ENCODE measurements at places on chromosomes 3 and 15.

DNA sequence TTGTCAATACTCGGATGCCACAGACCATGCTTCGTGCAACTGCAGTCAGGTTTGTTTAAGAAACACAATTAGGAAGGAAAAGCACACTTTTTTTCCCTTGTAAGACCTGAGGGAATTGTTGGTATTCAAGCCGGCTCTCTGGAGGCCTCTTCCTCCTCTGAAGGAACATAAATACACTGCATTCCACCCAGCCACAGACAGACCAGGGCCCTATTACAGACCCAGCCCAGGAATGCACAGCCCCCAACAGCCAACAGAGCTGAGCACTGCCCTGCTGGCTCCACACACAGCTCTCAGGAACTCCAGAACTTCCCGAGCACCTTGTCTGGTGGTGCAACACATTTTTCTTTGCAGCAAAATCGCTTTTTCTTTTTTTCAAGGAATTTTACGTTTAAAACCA lies 488.7 kb upstream of the PROK2 start:
- DNase-seq: peak; percentile 26

GRCh38 chr3:117490716-117491115 lies 781.1 kb downstream of the TUSC7 start:
- no peak for DNase-seq

DNA sequence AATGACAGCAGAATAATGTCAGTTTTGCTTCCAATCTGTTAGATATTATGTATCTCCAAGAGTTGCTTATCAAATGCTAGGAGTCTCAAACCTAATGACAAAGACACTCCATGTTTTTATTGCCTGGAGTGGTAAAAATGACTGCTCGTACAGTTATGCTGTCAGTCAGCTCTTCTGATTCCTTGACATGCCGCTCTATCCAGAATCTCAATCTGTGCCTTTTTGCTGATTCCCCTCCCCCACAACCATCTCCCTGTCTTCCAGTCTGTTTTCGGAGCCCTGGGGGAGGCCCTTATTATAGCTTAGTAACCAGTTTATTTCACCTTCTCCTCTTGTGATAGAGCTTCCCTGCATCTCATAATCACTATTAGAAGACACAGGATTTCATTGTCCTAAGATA lies 2.6 kb downstream of the MKRN2 start:
- no peak for DNase-seq

GRCh38 chr3:12165909-12166308 lies 7.2 kb upstream of the TIMP4 start:
- DNase-seq: no peak

DNA sequence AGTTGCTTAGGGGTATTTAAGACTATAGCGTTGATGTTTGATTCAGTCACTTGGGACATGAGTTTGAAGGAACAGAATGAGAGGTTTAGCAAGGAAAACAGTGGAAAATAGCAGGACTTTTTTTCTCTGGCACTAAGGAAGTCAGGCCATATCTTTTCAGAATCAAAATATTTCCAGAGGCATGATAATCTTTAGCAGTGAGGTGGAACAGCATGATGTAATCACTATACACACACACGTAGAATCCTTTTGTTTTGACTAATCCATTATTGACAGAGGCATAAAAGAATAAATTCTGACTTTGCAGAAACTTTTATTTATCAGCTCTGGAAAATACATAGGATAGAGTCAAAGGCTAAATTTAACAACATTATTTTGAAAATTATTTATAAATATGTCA lies 174.1 kb downstream of the ZPLD1 start:
- no peak for DNase-seq

GRCh38 chr3:88093266-88093665 lies 34.2 kb downstream of the ZNF654 start:
- DNase-seq: no peak

DNA sequence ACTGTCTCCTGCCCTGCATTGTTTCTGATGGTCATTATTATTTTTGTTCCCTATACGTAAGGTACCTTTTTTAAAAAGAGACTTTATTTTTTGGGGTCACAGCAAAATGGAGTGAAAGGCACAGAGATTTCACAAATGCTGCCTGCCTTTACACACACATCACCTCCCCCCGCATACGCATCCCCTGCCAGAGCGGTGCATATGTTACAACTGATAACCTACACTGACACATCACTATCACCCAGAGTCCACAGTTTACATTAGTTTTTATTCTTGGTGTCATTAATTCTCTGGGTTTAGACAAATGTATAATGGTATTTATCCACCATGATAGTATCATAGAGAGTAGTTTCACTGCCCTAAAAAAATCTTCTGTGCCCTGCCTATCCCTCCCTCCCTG lies 43.6 kb upstream of the KLF13 start:
- DNase-seq: no peak

DNA sequence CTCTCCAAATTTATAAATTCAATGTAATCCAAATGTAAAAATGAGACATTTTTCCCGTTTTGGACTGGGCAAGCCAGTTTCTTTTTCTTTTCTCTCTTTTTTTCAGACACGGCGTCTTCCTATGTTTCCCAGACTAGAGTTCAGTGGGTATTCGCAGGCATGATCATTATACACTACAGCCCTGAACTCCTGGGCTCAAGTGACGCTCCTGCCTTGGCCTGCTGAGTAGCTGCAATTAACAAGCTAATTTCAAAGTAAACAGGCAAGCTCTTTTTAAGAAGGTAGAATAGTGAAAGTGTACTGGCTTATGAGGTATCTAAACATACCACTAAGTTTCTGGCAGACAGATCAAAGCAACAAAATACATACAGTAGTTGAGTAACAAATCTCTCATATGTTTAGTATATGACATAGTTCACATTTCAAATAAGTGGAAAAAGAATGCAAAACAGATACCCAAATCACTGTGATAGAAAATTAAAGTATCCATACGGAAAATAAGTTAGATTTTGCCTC lies 13.5 kb downstream of the HIGD1A start:
- DNase-seq: no peak

GRCh38 chr3:159273608-159274007 lies 471.8 kb downstream of the MFSD1 start:
- DNase-seq: no peak

DNA sequence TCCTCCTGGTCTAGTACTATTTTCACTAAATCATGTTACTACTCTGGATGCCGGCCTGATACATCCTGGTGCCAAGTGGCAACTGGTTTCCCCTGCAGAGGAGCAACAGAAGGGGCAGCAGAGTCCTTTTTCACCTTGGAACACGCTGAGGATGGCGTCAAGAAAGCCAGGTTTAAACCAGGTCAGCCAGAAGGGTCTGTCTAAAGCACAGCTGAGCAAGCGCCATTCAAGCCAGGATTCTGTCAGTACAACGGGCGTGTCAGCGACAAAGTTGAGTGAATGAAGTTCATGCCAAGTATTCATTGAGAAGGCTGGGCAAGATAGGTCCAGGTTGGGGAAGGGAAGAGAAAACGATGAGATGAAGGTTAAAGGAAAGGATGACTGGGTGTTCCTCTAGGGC lies 88.2 kb downstream of the FBN1 start:
- DNase-seq: no peak

GRCh38 chr15:101434032-101434920 lies 55.2 kb downstream of the PCSK6 start:
- no peak for DNase-seq

DNA sequence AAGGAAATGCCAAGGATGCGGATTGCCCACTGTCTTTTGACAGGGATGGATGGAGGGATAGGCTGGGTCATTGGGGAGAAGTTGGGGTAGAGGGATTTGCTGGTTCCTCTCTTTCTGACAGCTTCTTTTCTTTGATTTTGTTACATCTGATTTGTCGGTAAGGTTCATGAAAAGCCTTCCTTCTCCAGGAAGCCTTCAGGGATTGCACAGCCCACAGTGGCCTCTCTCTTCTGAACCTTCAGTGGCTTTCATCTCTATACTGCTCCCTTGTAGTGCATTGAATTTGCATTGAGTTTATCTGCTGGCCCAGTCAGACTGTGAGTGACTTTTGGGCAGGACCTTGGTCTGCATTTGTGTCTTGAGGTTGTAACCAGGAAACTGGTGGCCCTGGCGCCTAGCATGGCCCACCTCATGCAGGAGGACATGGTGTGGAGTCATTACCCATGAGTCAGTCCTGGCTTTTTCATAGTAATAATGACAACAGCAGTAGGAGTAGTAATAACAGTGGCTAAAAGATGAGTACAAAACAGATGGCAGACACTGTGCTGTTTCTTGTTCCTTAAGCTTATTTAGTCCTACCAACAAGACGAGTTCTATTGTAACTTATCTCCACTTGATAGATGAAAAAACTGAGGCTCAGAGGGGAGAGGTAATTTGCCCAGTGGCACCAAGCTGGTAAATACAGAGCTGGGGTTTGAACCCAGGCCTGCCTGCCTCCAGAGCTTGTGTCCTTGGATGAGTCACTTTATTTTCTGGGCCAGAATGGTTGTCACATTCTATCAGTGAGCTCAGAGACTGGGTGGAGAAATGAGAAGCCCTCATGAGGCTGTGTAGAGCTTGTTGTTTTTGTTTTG lies 28.4 kb downstream of the SMAD6 start:
- DNase-seq: no peak

GRCh38 chr3:184381261-184382224 lies 1.7 kb downstream of the CHRD start:
- DNase-seq: peak; percentile 72

DNA sequence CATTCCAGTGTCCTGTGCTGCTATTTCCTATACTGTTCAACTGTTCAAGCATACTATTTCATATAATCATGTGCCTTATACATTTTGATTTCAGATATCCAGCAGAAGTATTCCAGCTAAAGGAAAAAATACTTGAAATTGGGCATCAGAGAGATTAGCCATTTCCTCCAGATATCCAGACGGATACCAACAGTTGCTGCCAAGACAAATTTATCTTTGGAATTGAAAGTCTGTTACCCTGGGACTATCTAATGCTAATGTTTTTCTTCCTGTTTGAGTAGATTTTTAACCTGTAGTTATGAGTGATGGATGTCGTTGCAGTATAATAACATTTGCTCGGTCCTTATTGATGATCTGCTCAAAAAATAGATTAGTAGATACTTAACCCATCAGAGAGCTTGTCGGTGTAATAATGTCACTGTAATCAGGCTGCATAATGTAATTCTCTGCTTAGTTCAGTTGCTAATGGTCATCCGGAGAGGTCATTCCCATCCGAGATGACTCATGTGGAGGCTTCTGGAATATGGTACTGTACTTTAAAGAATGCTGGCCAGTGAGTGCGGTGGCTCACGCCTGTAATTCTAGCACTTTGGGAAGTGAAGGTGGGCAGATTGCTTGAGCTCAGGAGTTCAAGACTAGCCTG lies 51.5 kb downstream of the TIMP4 start:
- no peak for DNase-seq

- no peak for DNase-seq
These were observed 234.1 kb downstream of the MEX3B start for GRCh38 chr15:81811736-81812135.

DNA sequence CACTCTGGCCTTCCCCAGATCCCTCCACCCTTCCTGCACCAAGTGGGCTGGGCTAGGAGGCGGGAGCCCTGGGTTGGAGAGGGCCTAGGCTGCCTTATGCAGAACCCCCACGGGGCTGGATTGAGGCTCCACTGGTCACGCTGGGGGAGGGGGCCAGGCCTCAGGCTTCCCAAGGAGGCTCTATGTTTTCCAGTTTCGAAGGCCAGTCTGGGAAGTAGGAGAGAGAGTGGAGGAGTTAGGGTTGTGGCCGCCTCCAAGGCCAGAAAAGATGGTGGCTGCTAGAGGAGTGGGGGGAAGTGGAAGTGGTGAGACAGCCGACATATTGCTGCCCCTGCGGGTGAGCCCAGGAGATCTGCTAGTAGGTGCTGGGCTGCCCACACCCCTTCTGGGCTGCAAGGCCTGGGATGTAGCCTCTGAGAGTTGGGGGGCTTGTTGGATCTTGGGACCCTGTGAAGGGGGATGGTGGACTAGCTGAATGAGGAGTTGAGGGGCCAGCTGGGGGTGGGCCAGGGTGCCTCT lies 1.2 kb downstream of the GNAI2 start:
- peak; percentile 52 for DNase-seq

DNA sequence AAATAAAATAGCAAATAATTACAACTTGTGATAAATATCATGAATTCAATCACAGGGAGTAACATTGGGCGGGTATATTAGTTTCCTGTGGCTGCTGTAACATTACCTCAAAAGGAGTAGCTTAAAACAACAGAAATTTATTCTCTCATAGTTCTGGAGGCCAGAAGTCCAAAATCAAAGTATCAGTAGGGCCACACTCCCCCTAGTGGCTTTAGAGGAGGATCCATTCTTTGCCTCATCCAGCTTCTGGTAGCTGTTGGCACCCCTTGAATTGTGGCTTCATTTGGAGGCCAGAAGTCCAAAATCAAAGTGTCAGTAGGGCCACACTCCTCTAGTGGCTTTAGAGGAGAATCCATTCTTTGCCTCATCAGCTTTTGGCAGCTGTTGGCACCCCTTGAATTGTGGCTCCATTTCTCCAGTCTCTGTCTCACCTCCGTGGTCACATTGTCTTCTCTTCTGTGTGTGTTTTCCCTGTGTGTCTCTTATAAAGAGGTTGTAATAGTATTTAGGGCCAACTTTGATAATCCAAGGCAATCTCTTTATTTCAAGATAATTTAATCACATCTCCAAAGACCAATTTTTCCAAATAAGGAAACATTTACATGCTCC lies 3.1 kb upstream of the CFAP20DC start:
- DNase-seq: no peak

GRCh38 chr15:80468796-80469195 lies 64.6 kb downstream of the ARNT2 start:
- no peak for DNase-seq

DNA sequence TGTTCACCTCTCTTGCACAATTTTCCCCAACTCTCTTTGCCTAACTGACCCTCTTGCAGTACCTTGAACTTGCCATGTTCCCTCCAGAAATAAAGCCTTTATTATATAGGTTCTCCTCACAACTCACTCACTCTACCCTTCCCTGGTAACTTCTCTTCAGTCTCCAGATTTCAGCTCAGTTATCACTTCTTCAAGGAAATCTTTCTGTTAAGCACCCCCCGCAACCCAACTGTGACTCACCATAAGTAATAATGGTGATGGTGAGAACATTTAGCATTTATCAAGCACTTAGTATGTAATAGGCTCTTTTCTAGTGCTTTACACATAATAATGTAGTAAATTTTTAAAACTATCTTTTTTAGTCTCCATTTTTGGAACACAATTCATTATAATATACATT lies 8.1 kb upstream of the OR5K1 start:
- DNase-seq: no peak

GRCh38 chr3:103949693-103950092 lies 1417.0 kb upstream of the ALCAM start:
- no peak for DNase-seq

GRCh38 chr3:61356685-61357084 lies 105.4 kb upstream of the FHIT start:
- DNase-seq: no peak

- no peak for DNase-seq
These were observed 1001.3 kb downstream of the PLOD2 start for GRCh38 chr3:145159640-145160039.

DNA sequence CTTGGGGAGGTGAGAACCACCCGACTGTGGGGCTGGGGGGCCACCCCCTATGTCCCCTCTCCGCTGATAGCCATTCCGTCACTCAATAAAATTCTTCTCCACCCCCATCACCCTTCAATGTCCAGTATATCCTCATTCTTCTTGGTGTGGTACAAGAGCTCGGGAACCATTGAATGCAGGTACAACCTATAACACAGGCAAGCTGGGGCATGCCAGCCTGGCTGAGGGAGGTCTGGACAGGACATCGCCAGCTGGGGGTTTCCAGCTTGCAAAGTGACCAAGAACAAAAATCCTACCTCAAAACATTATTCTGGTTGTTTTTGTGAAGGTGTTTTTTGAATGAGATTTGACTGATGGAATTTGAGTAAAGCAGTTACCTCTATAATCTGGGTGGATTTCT lies 19.6 kb upstream of the BDH1 start:
- no peak for DNase-seq

GRCh38 chr3:81080608-81081007 lies 680.8 kb downstream of the GBE1 start:
- DNase-seq: no peak

GRCh38 chr3:168025076-168025475 lies 70.6 kb downstream of the GOLIM4 start:
- DNase-seq: no peak

Data from right kidney (tissue), 9 donors.